Lung (tissue), 17 donors: ENCODE measurements at places on chromosomes 2 and 18. TPM values are rescaled to one million over a fixed set of nuclear protein-coding genes. Genes with fewer than 3 reads are reported as not detected.

Gene STARD6
- 0.07 TPM for polyA plus RNA-seq

Gene PUS10
- polyA plus RNA-seq = 3.4 TPM

Gene CDH19
- 0.13 TPM for polyA plus RNA-seq

Gene EVX2
- polyA plus RNA-seq = not detected

Gene ROCK1
- 22.0 TPM for polyA plus RNA-seq
